Activated CD4-positive, alpha-beta memory T cell treated with anti-CD3 and anti-CD28 coated beads, Interleukin-2, amount 10 ng/mL, durations not matched to agents 7 days and 5 days (primary cell): ENCODE measurements at places on chromosomes 1 and 21.

DNA sequence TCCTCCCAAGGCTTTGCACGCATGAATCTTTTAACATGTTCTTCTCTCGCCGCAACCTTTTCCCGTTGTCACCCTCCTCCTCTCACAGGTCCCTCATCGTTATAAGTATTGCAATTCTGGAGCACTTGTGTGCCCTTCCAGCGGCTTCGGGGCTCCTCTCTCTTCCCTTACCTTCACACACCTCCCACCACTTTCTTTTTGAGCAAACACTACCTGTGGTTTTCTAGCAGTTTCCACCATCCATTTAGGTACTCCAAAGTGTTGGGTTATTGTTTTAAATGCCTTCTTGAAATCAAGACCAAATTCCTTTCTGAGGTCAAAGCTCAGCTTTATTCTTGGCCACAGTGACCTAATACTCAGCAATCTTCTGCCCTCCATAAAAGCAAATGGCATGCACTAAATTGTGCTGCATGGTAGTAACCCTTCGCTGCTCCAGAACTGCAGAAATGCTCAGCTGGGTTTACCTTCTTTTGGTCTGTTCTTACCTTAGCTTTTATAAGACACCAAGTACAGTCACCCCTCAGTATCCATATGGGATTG lies 472.4 kb downstream of the SETD4 start:
- DNase-seq = no peak

- no peak for DNase-seq
Observed at GRCh38 chr1:23889074-23889473, 21.0 kb upstream of the FUCA1 start.

GRCh38 chr1:153333902-153334301 lies 14.7 kb downstream of the PGLYRP4 start:
- no peak for DNase-seq

GRCh38 chr1:861714-862113 lies 62.0 kb upstream of the SAMD11 start:
- DNase-seq = no peak

DNA sequence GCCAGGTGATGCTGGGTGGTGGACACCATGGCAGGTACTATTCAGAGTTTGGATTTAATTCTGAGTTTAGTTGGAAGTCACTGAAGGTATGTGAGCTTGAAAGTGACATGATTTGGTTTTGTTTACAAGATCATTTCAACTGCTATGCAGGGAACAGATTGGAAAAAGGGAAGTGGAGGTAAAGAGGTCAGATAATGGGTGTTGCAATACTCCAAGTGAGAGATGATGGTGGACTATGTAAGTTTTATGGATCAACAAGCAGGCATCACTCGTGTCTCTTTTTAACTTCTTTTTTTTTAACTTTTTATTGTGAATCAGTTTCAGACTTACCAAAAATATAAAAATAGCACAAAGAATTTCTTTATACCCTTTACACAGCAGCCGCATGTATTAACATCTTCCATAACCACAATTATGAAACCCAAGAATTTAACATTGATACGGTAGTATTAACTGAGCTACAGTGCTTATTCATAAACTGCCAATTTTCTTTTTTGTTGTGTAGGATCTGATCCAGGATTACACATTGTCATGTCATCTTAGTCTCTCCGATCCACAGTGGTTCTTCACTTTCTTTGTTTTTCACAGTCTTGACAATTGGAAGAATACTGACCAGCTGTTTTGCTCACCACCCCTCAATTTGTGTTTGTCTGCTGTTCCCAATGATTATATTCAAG lies 24.9 kb upstream of the NHLH2 start:
- no peak for DNase-seq

DNA sequence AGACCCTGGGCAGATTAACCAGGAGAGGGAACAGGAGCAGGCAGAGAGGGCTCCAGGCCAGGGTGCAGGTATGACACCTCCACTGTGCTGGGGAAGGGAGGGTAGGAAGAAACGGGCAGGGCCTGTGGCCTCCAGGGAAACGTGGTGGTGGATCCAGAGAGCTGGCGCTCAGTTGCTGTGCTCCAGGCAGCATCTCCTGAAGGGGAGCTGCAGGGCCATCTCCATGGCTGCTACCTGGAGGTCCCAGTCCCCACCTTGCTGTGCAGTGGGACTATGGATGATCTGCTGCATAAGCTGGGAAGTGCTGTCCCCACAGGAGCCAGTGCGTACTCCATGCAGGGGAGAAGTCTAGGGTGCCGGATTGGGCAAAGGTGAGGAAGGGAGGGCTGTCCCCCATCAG lies 125.9 kb upstream of the RUNX3 start:
- DNase-seq = no peak

DNA sequence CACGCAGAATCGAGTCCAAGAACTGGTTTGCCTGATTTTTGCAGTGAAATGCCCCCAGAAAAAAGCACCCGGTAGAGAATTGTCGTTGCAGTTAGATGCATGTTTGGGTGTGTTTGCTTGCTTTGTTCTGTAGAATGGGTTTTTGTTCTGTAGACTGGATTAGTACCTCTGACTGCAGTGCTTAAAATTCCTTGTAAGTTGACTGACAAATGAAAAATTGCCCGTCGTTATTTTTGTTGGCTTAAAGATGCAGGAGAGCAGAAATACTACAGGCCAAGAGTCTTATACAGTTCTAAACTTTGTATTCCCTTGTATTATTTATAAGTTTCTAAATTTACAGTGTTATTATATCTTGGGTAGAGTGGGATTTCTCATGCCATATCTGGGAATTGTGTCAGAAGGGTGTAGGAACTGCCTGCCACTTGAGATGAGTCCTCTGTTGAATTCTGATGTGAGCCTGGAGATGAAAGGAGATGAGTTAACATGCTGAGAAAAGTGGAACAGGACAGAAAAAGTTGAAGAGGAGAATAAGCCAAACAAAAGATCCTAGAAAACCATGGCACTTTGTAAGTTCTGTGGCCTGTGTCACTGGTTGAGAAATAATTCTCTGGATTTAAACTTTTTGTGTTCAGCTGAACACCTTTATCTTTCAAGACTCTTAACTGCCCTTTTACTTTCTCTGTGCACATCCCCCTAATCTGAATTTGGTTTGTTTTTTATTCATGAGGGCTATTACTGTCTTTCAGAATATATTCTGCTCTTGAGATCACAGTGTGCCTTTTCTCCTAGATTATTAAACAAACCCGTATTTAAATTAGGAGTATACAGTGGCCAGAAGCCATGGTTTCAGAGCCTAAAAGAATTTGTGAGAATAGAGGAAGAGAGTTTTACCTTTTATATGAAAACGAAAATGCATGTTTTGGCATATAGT lies 1.4 kb downstream of the DESI2 start:
- no peak for DNase-seq
